ENCODE measurements at places on chromosomes 1 and 21.

DNA sequence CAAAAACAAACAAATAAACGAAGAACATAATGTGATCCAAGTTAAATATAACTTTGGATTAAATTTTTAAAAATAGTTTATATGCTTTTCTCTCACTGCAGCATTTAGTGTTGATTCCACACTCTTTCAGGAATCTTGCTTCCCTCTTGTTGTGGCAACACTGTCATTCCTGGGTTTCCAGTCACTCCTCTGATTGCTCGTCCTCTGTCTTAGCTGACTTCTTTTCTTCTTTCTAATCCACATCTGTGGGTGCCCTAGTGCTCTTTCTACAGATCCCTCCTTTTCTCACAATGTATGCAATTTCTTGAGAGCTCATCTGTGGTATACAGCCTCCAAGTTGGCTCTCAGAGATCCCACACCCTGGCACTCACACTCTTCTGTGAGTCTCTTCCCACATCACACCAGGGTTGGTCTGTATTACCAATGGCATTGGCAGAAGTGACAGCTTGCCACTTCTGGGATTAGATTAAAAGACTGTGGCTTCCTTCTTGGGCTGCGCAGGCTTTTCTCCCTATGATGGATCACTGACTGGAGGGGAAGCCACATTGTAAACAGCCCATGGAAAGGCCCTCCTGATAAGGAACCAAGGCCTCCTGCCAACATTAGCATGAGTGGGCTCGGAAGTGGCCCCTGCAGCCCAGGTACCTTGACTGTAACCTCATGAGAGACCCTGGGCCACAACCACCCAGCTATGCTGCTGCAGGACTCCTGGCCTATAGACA is 11.5 kb upstream of the MYOC start:
- peak; percentile 65 for DNase-seq

GRCh38 chr1:184443201-184443600 is 56.4 kb downstream of the C1orf21 start:
- DNase-seq, result no peak

DNA sequence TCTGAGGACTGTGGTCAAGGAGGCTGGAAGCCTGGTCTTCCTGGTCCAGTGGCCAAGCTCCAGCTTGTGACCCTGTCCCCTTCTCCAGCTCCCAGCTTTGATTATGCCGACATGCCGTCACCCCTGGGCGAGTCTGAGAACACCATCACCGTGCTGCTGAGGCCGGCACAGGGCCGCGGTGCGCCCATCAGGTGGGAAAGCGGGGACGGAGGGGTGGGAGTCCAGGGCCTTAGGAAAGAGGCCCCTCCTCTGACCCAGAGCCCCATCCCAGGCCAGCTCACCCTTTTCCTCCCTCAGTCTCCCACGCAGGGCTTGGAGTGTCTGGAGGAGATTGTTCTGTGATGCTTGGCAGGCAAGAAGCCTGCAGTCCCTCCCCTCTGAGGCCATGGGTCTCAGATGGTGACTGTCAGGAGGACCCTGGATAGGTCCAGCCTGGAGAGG is 43.6 kb downstream of the PTPRU start:
- no peak for DNase-seq

DNA sequence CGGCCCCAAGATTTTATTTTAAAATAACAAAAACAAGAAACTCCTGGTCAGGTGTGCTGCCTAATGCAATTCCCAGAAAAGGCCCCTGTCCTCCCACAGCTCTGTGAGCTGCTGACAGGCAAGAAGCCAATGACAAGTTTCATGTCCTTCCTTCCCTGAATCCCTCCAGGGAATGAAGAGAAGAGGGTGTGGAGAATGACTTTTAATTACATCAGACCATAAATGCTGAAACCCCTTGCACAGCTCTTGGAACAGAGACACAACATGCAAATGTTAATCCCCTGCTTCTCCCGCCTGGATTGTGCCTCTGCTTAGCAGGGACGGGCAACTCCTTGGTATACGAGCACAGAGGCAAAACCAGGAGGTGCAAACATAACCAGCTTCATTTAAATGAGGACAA is 228.1 kb upstream of the CAMK1G start:
- DNase-seq, result no peak

DNA sequence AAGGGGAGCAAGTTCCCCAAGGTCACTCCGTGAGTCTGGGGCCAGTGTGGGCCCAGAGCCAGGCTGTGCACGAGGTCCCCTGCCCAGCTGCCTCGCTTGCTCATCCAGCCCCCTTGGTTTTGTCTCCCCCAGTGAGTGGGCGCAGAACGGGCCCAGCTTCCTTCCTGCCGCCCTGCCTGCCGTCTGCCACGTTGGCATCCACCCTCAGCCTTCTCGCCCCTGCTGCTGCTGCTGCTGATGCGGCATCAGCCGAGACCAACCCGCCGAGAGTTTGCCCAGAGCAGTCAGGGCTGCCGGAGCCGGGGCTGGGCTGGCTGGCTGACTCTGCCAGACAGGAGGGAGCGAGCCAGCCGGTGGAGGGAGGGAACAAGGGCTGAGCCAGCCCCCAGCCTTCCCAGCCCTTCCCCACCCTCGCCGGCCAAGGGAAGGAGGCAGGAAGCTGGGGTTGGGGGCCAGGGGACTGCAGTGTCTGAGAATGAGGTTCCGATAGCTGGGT is 31.4 kb upstream of the WASF2 start:
- DNase-seq, result no peak

DNA sequence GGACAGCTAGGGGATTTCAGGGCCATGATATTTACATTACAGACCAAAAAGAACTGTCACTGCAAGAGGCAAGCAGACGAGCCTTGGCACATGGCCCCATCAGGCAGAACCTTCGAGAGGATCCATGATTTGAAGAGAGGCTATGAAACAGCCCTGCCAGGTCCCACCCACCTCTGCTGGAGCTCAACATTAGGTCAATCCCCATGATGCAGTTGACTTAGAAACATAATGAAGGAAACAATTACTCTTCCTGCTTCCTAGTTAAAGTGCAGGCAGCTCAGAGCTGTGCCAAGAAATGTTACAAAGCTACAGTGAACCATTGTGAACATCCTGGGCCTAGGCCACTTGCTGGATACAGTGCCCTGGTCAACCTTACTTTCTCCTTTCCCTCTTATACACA is 41.7 kb upstream of the PTCH2 start:
- DNase-seq, result no peak

DNA sequence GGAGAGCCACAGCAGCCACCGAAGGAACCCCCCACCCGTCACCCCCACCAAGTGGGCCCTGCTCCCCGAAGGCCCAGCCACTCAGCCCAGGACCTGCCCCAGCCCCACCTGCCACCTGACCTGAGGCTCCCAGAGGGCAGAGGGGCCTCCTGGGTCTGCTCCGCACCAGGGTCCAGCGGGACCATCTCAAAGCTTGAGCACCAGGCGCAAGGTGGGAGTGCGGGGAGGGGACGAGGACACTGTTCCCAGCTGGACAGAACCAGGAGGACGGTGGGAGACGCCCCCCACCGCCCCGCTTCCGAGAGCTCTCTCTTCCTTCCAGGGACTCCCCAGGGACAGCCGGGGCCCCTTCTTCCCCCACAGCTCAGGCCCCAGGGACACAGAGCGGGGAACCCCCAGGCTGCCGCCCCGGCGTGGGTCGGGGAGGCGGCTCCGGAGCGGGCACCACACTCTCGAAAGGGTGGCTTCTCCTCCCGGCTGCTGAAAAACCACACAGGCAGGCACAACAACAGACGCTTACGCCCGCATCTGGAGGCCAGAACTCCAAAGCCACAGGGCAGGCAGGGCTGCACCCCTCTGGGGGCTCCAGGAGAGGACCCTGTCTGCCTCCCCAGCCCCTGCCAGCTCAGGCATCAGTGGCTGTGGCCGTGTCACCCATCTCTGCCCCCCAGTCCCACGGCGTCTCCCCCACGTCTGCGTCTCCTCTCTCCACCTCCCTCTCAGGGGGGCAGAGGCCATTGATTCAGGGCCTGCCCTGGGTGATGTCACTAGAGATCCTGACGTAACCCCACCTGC is 1.9 kb upstream of the TTLL10 start:
- DNase-seq, result no peak

- no peak for DNase-seq
Measured at GRCh38 chr1:151356696-151357095, 9.6 kb upstream of the RFX5 start.
